ENCODE measurements at places on chromosomes 11 and 22.

- DNase-seq, result no peak
Observed at GRCh38 chr11:1530686-1531448, 41.2 kb downstream of the DUSP8 start.

- DNase-seq, result no peak
Observed at GRCh38 chr11:27696961-27697360, 3.3 kb downstream of the BDNF start.

DNA sequence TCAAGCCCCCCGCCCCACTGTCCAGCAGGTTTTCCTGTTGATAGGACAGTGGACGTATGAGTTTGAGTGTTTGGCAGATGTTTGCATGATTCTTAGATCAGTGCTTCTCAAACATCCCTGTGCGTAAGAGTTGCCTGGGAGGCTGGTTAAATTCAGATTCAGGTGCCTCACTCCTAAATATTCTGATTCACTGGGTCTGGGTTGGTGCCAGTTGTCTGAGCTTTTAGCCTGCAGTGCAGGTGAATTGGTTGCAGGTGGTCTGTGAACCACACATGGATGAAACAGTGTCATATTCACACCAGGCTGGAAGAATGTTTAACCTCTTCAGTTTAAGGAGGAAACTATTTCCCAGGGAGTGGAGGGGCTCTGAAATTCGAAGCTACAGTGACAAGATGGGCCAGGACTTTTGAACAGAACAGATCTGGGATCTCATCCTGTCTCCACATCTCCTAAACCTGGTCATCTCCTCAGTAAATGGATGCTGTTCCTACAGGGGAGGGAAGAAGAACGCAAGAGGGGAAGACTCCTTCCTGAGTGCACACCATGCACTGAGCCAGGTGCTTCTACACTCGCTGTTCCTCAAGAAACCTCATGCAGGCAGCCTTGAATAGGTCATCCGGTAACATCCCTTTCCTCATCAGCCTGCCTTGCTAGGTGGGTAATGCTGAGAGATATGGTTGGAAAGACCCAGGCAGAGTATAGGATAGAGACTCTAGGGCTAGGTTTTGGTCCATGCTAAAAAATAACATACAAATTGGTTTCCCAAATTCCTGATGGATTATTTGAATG lies 47.8 kb downstream of the TEAD1 start:
- no peak for DNase-seq

DNA sequence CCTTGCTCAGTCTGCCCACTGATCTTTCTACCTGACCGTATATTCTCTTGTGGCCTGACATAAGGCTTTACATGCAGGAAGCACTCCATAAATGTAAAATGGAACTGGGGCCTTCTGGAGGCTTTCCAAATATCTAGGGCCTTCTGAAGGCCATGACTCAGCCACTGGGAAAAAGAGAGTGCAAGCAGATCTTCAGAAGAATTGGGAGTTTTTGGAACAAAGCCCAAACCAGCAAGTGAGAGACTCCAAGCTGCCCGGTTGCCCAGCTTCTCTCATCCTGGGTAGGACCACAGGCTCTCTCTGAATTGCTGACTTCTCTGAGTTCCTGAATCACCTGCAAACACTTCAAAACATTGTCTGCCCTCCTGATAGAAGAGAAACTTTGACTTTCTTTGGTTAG lies 107.9 kb upstream of the BMAL1 start:
- no peak for DNase-seq

DNA sequence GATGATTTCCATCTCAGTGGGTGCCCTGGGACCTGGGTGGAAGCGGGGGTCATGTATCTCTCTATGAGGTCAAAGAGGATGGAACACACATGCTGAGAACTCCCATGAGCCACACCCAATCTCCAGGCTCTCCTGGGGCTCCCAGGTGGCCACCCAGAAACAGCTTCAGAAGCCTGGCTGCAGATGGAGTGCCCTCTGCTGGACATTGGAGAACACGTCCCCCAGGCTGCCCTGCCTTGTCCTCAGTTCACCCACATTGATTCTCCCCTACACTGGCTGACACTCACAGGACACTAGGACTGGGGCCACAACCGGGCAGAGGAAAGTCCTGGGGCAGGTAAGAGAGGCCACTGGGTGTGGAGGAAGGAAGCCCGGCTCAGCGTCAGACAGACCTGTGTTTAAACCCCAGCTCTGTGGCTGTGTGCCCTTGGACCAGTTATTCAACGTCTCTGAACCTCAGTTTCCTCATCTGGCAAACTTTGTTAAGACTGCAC lies 4.5 kb upstream of the NOL12 start:
- DNase-seq, result peak; percentile 33

- no peak for DNase-seq
Observed at GRCh38 chr11:9574622-9575259, 1.3 kb downstream of the WEE1 start.

DNA sequence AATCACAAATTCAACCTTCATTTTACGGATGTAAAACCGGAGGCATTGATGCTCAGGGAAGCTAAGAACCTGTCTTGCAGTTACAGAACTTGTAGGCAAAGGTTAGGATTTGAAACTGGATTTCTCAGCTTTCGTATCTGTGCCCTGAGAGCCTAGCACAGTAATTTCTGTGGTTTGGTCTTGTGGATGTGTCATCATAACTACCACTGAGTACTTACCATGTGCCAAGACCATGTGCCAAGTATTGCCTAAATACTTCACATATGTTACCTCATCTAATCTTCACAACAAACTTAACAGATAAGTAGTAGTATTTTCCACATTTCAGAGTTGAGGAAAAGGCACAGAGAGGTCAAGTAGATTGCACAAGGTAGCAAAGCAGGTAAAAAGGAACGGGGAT lies 140.7 kb downstream of the NXPE2 start:
- no peak for DNase-seq

DNA sequence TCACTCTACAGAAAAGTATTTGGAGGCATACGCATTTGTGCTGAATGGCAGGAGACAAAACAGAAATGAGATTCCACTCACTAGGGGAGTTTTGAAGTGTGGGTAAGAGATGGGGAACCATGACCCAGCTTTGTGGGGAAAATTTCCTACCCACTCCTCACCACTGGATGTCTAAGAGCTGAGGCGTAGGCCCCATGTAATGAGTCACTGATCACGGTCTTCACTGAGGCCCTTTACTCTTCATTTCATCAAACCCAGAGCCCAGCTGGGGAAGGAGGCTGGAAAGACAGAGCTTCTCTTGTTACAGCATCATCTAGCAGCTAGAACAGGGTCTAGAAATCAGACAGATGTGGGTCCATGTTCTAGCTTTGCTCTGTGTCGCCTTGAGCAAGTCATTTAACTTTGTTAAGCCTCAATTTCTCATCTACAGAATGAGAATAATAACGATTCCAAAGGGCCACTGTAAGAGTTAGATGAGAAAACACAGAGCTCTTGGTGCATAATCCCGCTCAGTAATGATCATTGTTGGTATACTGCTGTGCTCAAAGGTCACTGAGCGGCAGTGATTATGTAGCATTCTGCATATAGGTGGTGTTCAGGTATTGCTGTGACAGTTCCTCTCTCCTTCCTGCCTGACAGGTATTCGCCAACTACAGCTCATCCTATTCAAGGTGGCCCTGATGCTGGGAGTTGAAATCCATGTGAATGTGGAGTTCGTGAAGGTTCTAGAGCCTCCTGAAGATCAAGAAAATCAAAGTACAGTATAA lies 97.2 kb downstream of the MICAL2 start:
- no peak for DNase-seq

DNA sequence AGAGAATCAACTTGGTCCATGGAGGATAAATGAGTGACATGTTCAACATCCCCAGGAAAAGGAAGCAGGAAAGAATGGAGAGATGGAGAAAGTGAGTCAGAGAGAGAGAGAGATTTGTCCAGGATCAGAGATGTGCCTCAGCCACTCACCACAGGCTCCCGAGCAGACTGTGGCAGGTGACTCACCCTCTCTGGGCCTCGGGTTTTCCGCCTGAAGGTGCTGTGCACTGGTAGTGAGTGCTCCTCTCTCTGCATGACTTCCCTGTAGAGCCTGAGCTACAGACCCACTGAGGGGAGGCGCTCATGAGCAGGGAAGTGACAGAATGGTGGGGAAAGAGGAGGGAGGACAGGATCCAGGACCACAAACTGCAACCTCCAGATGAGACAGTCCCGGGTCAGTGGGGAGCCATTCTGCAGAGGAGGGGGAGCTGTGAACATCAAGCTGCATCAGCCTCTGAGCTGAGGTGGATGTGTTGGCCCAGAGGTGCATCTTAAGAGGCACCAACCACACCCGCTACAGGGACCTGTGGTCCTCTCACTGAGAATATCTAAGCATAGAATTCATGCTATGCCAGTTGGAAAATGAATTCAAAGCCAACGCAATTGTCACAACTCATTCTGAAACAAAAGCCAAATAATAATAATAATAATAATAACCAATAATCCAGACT lies 433.4 kb downstream of the BRD1 start:
- no peak for DNase-seq

DNA sequence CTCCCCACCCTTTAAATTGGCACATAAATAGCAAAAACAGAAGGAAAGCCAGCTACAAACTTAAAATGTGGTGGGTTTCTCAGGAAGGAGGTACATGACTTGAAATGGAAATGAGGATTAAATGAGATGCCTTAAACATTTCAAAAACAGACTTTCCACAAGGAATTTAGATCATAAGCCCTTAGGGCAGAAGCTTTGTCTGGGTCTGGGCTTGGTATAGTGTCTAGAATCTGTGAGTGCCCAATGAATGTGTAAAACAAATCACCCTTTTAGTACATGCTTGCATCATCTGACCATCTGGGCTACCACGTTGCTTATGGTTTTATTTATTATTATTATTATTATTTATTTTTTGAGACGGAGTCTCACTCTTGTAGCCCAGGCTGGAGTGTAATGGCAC lies 37.1 kb upstream of the CREB3L1 start:
- no peak for DNase-seq

DNA sequence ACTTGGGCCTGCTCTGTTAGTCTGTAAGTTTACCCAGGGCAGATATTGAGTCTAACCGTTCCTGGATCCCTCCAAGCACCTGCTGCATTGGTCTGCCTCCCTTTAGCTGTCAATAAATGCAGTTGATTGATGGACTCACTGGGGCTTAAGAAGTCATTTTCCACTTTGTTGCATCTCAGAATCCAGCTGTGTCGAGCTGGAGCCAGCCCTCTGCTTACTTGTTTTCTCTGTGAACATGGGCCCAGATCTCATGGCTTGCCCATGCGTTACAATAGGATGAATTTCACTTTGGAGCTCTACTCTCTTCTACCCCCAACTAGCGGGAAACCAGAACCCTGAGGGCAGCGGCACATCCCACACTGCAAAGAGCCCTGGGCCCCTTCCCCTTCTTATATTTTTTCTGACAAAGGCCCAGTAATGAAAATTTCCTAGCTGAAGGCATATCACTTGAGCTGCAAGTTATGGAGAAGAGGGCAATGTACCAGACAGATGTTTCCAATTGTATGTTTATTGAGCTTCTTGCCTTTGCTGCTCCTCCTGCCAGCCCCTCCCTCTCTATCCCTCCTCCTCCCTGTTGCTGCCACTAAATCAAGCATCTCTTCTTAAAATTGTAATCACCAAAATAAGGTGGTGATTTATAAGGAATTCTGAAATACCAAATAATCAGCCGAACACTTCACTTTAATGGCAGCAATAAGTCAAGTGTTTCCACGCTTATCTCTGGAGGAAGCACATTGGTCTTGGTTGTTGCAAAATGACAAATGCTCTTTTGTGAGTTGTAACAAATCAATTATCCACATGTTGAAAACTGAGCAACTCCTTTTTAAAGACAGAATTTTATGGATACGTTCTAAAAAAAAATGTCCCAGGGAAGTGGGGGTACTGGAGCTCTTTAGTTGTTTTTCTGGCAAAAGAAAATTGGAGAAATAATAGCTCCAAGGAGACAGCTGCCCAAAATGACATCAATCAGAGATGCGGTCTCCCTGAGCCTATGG lies 212.3 kb upstream of the ZBED5 start:
- no peak for DNase-seq

DNA sequence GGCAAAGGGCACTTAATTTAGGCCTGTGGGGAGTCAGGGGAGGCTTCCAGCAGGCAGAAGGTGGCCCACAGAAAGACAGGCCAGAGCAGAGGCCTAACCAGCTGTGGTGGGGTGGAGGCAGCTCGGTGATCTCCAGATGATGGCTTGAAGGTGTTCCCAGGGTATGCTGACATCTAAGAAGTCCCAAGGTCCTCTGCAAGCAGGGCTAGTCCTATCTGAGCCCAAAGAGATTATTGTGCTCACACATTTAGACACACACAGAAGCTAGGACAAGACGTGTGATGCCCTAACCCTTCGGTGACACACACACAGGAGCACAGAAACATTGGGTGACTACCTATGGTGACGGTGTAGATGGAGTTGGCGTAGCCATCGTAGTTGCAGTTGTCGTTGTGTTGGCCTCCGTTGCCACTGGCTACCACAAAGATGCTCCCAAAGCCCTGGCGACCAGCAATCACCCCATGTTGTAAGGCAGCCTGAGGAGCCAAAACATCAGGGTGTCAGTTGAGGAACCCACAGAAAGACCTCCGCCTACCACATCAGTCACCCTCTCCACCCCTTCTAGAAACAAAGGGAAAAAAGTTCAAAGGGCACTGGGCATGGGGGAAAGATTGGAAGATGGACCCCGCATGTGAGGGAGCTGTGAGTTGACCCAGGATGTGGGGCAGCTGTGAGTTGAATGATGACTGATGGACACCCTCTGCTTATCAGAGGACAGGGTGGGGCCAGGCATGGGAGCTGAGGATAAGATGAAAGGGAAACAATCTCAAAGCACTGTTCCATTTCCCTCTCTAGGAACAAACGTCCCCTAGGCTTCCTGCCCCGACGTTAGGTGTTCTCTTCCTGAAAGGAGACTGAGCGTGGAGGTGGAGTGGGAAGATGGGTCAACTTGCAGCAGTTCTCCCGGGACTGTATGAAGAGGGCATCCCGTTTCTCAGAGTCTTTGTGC lies 7.9 kb downstream of the PCSK7 start:
- DNase-seq, result no peak

DNA sequence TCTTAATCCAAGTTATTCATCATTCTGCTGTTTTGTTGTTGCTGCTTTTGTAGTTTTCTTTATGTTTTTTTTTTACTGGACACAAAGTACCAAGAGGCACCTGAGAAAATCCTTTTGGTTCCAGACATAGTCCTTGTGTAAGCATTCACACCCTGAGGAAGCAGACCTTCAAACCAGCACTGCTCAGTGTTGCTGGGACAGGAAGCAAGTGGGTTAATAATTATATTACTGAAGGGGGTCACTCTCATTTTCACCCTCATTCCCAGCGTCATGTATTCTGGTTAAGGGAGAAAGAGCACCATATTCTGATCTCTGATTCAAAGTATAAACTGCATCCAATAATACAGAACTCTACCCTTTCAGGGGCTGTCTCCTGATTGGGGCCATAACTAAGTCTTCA lies 5.9 kb upstream of the ALKBH3 start:
- no peak for DNase-seq

GRCh38 chr22:19871845-19872778 lies 17.4 kb upstream of the GNB1L start:
- DNase-seq, result no peak

- no peak for DNase-seq
Observed at GRCh38 chr22:23604939-23605712, 25.0 kb upstream of the IGLL1 start.

- no peak for DNase-seq
Observed at GRCh38 chr11:64103277-64103985, 62.5 kb downstream of the MACROD1 start.

Data from stimulated activated CD8-positive, alpha-beta memory T cell treated with anti-CD3 and anti-CD28 coated beads, Interleukin-4, amount 100 ng/mL, for 4 hours (primary cell).